ENCODE measurements at places on chromosomes 6 and 20.

- no peak for DNase-seq
Measured at GRCh38 chr6:69933239-69933638, 66.9 kb downstream of the COL19A1 start.

DNA sequence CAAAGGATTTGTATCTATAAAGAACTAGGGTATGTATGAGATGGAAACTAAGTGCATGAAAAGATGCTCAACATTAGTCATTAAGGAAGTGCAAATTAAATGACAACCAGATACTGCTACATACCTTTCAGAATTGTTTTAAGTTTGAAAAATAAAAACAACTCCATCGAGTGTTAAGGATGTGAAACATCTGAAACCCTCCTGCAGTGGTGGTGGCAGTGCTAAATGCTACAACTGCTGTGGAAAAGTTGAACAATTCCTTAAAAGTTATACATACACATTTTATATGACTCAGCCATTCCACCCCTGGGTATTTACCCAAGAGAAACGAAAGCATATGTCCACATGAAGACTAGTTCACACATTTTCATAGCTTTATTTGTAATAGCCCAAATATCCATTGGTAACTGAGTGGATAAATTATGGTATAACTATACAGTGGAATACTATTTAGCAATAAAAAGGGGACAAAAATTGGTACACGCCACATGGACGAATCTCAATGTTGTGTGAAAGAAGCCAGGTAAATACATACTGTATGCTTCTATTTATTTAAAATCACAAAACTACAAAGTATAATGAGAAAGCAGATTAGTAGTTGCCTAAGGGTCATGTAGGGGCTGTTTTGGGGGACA, 10.6 kb downstream of the ARMH2 start:
- peak; percentile 71 for DNase-seq

DNA sequence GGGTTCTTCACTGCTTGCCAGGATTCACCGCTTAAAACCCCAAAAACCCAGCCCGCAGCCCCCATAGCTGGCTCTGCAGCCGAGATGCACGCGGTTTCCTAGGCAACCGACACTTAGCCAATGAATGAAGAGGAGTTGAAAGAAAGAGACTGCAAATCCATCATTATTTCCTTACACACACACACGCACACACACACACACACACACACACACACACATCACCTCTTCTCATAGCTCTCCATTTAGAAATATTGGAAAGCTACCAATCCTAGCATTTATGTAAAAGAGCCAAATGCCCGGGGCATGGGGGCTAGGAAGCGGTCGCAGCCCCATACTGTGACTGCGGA, 3.4 kb upstream of the TUBB2B start:
- DNase-seq, result peak; percentile 66

- DNase-seq, result peak; percentile 91
Measured at GRCh38 chr6:168956884-168957730, 296.5 kb downstream of the THBS2 start.

- DNase-seq, result peak; percentile 81
Measured at GRCh38 chr20:62668441-62669027, 26.2 kb downstream of the SLCO4A1 start.

DNA sequence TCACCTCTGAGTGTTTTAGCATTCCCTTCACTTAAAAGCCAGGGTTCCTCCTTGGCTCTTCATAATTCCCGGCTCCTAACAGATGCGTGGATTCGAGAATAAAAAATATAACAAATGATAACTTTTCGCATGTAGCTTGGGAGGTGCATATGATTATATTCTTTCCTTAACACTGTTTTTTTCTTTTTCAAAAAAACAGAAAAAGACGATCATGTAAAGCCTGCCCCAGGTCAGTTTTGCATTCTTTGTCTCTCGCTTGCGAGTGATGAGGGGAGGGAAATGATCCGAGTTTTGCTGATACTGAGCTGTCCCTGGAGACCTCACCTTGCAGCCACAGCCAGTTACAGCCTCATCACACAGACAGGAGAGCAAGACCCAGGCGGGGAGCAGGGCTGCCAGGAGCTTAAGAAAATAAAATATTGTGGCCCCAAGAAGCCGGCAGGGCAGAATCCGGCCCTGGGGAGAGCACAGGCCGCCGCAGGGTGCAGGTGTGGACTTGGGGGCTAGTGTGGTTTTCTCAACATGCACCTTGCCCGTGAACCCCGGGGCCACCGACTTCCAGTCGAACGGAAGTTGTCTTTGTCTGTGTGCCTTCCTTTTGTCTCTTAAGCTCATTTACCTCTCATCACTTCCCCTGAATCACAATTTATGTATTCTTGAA, 301.8 kb downstream of the TAF4 start:
- DNase-seq, result no peak

DNA sequence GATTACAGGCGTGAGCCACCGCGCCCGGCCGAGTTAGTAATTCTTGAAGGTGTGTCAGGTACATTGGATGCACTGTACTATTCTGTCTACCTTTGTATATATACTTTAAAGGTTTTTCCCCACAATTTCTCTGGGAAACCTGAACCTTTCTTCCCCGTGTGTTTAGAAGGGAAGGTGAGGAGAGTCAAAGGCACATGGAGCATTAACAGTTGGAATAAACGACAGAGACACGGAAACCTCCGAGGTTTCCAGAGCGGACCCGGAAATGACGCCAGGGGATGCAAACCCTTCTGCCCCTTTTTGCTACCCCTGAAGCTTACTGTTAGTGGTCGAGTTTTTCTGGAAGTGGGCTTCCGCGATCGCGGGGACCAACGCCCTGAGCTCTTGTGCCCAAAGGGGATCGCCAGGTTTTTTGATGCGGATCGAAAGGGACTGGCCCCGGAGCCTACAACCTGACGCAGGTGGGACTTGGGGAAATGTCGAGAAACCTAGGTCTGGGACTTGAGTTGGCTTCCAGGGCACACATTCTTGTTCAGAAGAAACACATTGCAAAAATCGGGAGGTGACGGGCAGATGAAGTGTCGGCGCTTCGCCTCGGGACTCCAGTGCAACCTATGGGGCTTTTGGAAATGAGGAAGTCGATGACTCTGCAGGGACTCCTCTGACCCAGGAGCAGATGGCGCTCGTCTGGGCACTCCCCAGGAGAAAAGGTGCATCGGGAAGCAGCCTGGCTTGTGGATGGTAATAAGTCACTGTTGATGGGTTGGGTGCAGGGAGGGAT, 218.2 kb downstream of the OR2B2 start:
- no peak for DNase-seq

DNA sequence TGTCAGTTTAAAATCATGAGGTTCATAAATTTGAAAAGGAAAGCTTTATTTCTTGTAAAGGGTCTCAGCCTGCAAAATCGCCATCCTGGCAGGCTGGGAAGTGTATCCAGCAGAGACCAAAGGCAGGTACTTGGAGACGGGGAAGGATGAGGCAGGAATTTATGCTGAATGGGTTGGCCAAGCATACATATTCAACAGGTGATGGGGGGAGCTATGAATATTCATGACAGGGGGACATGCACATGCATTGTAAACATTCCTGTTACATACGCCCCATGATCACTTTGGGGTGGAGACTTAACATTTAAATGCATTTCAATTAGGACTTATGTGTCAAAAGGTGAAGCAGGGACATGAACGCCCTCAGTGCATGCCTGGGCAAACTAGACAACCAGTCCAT, 9.8 kb upstream of the SLC22A1 start:
- DNase-seq, result no peak

GRCh38 chr6:69988458-69989126, 122.2 kb downstream of the COL19A1 start:
- no peak for DNase-seq

DNA sequence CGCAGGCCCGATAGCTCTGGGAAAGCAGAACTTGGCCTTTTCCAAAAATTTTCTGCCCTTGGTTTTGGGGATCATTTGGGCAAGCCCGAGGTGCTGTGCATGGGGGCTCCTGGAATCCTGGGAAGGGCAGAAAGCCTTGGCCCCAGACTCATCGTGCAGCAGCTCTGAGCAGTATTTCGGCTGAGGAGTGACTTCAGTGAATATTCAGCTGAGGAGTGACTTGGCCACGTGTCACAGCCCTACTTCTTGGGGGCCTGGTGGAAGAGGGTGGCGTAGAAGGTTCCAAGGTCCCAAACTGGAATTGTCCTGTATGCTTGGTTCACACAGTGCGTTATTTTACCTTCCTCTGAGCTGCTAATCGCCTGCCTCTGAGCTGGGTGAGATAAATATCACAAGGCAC, 1.1 kb upstream of the BMP2 start:
- no peak for DNase-seq

DNA sequence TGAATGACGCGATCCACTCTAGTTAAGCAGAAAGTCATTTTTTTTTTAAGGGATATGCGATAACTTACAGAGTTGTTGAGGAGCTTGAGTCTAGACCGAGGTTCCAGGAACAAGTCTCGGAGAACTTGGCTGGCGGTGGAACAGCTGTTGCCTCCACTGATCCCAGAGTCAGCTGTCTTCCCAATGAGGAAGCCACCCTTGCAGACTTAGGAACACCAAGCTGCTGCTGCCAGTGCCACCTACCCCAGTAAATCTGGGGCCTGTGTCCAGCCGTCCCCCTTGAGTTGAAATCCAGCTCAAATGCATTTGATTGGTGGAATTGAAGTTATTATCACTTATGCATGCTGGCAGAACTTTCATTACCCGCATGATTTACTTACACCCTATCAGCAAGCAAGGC, 6.7 kb downstream of the PFDN4 start:
- no peak for DNase-seq

GRCh38 chr20:59160389-59161115, 3.1 kb upstream of the ZNF831 start:
- DNase-seq, result no peak

GRCh38 chr6:137640086-137640485, 145.9 kb upstream of the OLIG3 start:
- DNase-seq, result no peak

DNA sequence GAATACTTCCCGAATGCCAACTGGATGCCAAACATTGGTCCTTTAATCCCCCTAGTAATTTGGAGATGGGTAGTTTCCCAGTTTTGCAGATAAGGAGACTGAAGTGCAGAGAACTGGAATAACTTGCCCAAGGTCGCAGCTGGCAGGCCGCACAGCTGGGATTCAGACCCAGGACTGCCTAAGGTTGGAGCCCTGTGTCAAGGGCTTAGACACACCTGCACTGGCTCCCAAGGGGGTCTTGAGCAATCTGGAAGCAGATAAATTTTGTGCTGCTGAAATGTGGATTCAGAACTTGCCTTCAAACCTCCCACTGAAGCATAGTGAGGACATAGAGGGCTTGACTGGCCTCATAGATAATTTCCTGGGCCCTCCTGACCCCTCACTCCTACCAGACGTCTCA, 30.5 kb downstream of the FOXP4 start:
- DNase-seq, result no peak

- no peak for DNase-seq
Measured at GRCh38 chr6:16092990-16093389, 35.9 kb upstream of the MYLIP start.

DNA sequence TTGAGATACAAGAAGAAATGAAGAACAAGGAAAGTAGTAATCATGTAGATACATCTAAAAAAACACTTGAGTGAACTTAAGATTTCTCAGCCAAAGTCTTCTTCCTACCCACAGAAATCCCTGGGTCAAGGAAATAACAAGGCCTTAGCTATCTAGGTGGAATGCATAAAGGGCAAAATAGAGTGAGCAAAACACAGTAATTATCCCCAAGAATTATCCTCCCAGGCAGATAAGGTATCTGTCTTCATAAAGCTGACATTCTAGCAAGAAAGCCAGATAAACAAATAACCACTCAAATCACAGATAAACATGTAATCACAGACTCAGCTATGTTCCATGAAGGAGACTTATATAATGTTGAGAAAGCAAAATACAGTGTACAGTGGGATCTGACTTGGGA, 136.9 kb upstream of the C6orf118 start:
- DNase-seq, result no peak

DNA sequence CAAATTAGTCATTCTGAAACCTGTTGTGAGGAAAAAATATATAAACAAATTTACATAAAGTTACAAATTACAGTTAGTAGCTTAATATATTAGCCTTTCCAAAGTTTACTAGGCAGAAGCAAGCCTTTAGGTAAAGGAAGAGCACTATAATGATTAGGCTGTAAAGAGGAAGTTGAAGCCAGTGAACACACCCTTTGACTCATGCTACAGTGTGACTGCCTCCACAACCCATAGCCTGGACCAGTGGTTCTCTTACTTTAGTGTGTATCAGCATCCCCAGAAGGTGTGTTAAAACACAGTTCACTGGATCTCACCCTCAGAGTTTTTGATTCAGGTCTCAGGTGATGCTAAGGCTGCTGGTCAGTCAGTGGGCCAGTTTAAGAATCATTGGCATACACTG, 91.4 kb upstream of the DEFB112 start:
- DNase-seq, result no peak

- no peak for DNase-seq
Measured at GRCh38 chr6:32953775-32954174, 878 bp upstream of the HLA-DMA start.

DNA sequence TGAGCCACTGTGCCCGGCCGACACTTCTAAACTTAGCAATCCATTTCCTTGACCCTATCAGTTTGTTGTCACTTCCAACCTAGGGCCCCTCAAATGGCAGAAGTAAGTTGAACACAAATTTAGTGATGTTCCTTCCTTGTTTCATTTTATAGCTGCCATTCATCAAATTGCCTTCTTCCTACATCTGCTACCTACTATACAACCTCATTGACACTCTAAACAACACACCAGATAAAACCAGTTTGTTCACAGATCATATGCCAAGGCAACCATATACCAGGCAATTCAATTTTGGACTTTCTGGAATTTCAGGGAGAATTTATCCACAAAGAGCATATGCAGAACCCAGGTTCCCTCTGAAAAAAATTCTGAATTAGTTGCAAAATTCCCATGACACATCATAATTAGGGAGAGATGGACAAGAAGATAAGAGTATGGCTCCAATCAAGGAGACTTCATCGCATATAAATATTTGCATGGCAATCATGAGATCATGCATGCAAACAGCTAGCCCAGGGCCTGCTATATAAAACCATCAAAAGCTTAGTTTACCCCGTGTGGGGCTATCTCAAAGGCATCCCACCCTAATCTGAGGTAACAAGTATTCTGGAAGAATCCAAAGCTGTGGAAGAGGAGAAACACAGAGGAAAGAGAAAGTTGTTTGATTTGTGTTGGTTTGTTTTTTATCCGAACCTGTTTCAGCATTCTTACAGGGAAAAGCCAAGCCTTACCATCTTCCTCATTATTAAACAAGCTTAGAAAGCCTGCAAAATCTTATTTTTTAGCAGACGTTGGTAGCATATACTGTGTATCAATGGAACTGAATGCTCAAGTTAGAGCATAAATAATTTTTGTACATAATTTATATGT, 132.8 kb upstream of the TNFAIP3 start:
- DNase-seq, result peak; percentile 13

GRCh38 chr6:107563694-107564588, 74.0 kb downstream of the SOBP start:
- DNase-seq, result peak; percentile 20

DNA sequence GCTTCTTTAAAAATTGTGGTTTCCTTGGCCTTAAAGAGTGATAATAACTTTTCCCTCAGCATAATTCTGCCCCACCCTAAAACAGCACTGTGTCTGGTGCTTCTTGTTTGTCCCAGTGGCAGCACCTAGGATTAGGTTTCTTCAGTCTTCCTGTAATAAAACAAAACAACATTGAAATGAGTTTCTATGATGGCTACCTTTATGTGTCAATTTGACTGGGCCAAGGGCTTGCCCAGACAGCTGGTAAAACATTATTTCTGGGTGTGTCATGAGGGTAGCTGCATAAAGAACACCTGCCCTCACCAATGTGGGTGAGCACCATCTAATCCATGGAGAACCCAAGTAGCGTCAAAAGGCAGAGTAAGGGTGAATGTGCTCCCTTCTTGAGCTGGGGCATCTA, 117.8 kb downstream of the QRSL1 start:
- DNase-seq, result no peak

- peak; percentile 82 for DNase-seq
Measured at GRCh38 chr6:31945507-31946369, at the start of gene CFB. CFB (plus strand) TSS chr6:31946095; CDS start chr6:31946222, 127 bp downstream.
